ENCODE measurements at places on chromosomes 1 and 21. TPM values are rescaled to one million over a fixed set of nuclear protein-coding genes. Genes with fewer than 3 reads are reported as not detected.

EEIG2 gene
- total RNA-seq = 28.1 TPM

CLDN17 gene
- total RNA-seq = not detected

TRIM62 gene
- 5.7 TPM for total RNA-seq

DMRTA2 gene
- total RNA-seq = not detected

- peak; percentile 24 for DNase-seq
These were observed 401 bp downstream of the UQCRH start for GRCh38 chr1:46303872-46304326.

DNA sequence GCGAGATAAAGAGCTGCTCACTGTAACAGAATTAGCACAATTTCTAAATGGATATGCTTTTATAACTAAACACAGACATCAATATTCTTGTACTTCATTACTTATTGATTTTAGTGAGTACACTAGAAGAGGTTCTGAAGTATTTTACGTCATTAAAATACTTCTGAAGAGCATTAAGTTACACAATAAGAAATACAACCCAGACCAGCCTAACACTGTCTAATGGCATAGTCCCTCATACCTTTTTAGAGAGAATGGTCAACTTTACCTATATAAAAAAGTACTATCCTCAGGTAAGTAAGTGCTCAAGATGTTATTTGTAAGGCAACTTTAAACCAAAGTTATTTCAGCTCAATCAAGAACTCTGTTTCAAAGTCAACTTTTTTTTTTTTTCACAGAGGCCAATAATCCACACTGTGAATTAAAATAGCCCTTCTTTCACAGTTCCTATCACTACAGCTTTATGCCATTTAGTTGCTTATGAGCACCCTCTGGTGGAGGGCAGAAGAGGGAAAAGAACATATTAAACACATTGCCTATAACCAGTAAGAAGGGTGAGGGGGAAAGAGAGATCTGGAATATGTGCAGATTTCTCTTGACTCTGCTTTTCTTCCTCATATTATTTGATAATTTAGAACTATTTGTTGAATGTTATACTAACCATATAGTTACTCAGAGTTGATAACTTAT, 182.1 kb upstream of the DMRTA2 start:
- no peak for DNase-seq

DNA sequence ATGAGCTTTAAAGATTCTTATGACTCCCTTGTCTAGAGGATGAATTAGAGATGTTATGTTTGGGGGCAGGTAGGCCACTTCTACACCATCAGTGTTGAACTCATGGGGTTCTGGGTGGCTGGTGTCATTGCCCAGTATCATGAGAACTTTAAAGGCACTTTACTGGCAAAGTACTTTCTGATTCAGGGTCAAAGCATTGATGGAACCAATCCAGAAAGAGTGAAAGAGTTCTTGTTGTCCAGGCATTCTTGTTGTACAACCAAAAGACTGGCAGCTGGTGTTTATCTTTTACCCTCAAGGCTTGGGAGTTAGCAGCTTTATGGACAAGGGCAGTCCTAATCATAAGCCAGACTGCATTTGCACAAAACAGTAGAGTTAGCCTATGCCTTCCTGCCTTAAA, 673.0 kb downstream of the USP25 start:
- no peak for DNase-seq

DNA sequence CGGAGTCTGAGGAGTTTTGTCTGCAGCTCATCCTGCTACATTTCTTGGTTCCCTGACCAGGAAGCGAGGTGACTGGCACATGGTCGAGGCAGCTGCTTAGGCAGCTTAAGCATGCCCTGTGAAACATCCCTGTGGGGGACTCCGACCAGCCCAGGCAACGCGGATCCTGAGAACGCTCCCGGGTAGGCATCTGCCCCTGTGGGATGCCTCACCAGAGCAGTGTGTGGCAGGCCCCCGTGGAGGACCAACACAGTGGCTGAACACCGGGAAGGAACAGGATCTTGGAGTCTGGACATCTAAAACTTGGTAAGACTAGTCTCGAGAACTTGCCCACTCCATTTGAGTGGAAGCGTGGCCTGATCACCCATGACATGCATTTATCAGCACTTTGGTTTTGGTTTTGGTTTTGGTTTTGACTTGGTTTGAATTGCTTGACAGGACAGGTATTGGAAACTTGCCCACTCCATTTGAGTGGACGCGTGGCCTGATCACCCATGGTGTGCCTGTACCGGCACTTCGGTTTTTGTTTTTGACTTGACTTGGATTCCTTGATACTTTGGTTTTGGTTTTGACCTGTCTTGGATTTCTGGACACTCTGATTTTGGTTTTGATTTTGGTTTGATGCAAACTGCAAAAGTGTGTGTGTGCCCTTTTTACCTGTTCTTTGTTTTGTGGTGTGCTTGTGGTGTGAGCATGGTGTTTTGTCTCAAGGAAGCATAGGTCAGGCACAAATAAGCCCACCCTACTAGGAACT, 12.2 kb upstream of the NEK2 start:
- DNase-seq = no peak

- peak; percentile 94 for DNase-seq
These were observed 16.3 kb upstream of the TMEM9 start for GRCh38 chr1:201170533-201171062.
